ENCODE measurements at places on chromosomes 2 and 18. TPM values are rescaled to one million over a fixed set of nuclear protein-coding genes. Genes with fewer than 3 reads are reported as not detected.

DNA sequence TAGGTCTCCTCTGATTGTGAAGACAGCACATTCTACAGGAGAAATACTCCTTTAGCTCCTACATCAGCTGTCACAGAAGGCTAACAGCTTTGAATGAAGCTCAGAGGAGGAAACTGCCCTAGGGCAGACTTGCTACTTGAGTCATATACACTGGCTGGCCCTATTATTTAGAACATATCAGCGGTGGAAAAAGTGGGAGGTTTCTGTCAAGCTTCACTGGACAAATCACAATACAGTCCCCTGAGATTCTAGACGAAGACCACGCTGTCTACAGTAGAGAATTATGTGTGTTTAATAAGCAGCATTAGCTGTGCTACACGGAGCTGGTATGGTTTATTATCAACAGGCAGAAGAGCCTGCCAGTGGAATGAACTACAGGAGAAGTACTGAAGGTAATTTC is 230.9 kb upstream of the FSIP2 start:
- H3K4me1 ChIP-seq, result no peaks in the 10 kb centered on the region
- H3K27ac ChIP-seq, result no peak overlapping the region
- no peak for DNase-seq
- no peaks in the 10 kb centered on the region for H3K27me3 ChIP-seq

- H3K4me1 ChIP-seq, result peaks cover 8% of the 10 kb centered on the region
- DNase-seq, result no peak
- H3K27me3 ChIP-seq, result no peaks in the 10 kb centered on the region
Observed at GRCh38 chr2:43333656-43334144, 107.3 kb upstream of the ZFP36L2 start.

GRCh38 chr18:65671621-65672415 is 79.0 kb upstream of the CDH7 start:
- no peak overlapping the region for H3K27ac ChIP-seq
- no peaks in the 10 kb centered on the region for H3K4me1 ChIP-seq
- DNase-seq, result no peak
- H3K4me3 ChIP-seq, result no peak overlapping the region
- H3K36me3 ChIP-seq, result no peaks in the 10 kb centered on the region
- H3K27me3 ChIP-seq, result no peaks in the 10 kb centered on the region

GRCh38 chr18:9022397-9023155 is 79.9 kb upstream of the NDUFV2 start:
- no peak overlapping the region for H3K4me3 ChIP-seq
- H3K27me3 ChIP-seq, result peaks cover 10% of the 10 kb centered on the region
- H3K4me1 ChIP-seq, result peaks cover 10% of the 10 kb centered on the region
- H3K36me3 ChIP-seq, result no peaks in the 10 kb centered on the region
- H3K27ac ChIP-seq, result no peak overlapping the region

DNA sequence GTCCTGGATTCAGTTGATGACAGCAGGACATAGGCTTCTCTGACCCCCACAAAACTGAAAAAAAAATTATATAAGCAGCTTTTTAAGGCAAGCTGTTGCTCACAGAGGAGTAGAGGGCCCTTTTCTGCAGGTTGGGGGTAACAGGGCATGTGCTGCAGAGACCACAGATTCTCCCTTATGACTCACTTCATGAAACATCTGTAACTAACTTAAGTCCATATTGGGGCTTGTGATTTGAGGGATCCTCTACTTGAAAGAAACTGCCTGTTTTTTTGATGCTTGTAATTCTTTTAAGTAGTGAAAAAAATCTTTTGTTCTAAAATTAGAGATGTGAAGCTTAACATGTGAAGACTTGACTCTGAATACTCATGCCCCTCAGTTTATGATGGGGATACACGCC is 33.4 kb downstream of the XRCC5 start:
- no peaks in the 10 kb centered on the region for H3K27me3 ChIP-seq
- H3K36me3 ChIP-seq, result peaks cover 69% of the 10 kb centered on the region
- DNase-seq, result no peak
- peaks cover 32% of the 10 kb centered on the region for H3K4me1 ChIP-seq
- H3K27ac ChIP-seq, result peak overlapping the region; percentile 46

DNA sequence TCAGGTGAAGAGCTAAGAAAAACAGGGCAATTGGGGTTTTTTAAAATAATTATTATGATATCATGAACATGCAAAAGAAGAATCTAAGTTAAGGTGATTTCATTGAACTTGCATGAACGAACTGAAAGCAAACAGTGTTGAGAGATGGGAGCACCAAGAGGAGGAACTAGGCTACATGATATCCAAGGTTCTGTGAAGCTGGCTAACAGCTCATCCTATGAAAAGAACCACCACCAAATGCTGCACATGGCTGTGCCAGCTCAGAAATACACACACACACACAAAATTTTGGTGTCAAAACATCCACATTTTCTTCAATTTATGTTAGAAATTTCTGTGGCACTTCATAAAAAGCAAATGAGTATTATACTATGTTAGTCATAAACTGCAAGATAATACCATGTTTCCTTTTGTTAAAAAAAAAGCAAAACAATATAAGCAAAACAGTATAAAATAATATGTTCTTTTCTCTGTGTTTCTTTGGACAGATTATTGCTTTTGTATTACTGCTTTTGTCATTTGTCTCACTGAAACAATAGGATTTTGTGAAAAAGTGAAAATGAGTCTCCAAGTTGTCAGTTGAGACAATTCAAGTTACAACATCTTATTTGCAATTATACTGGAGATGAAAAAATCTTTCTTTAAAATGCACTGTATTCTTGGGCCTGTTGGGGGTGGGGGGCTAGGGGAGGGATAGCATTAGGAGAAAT is 12.6 kb upstream of the TTC32 start:
- H3K27ac ChIP-seq, result no peak overlapping the region
- no peaks in the 10 kb centered on the region for H3K4me1 ChIP-seq
- no peaks in the 10 kb centered on the region for H3K27me3 ChIP-seq
- no peak overlapping the region for H3K4me3 ChIP-seq

- H3K36me3 ChIP-seq, result no peaks in the 10 kb centered on the region
- H3K27ac ChIP-seq, result no peak overlapping the region
- DNase-seq, result no peak
- H3K4me3 ChIP-seq, result no peak overlapping the region
Observed at GRCh38 chr18:50080932-50081560, 113.9 kb downstream of the MYO5B start.

- no peak overlapping the region for H3K4me3 ChIP-seq
- H3K36me3 ChIP-seq, result peaks cover 15% of the 10 kb centered on the region
- H3K4me1 ChIP-seq, result peaks cover 10% of the 10 kb centered on the region
- peak overlapping the region; percentile 59 for H3K27ac ChIP-seq
Observed at GRCh38 chr2:64711252-64711800, 57.6 kb upstream of the SERTAD2 start.

DNA sequence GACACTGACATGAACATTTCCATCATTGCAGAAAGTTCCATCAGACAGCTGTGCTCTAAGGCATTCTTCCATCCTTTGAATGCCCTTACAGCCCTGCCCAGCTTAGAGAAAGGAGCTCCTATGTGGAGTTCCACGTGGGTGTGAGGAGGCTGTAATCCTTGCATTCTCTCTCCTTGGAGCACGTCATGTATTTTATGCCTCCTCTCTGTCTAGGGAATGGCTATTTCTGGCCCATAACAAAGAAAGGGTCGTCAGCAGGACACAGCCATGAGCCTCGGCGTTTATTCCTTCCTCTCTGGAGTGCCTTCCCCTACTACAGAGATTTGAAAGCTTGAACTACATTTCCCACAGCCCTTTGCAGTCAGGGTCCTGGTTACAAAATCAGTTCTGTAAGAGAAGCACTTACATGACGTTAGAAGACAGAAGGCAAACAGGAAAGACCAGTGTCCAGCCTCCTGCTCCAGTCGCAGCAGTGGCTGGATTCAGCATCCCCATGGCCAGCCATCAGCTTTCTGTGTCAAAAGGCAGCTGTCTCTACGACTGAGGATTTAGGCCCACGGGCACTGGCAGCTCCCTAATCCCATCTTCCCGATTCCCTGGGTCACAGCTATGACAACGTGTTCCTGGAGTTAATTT is 234.9 kb downstream of the TFCP2L1 start:
- no peak for DNase-seq
- H3K4me3 ChIP-seq, result no peak overlapping the region
- no peaks in the 10 kb centered on the region for H3K4me1 ChIP-seq
- H3K27me3 ChIP-seq, result no peaks in the 10 kb centered on the region

GRCh38 chr2:190459881-190460280 is 51.7 kb downstream of the MFSD6 start:
- peaks cover 9% of the 10 kb centered on the region for H3K4me1 ChIP-seq
- no peak overlapping the region for H3K27ac ChIP-seq
- H3K36me3 ChIP-seq, result peaks cover 39% of the 10 kb centered on the region
- no peak overlapping the region for H3K4me3 ChIP-seq
- H3K27me3 ChIP-seq, result no peaks in the 10 kb centered on the region
- DNase-seq, result no peak

DNA sequence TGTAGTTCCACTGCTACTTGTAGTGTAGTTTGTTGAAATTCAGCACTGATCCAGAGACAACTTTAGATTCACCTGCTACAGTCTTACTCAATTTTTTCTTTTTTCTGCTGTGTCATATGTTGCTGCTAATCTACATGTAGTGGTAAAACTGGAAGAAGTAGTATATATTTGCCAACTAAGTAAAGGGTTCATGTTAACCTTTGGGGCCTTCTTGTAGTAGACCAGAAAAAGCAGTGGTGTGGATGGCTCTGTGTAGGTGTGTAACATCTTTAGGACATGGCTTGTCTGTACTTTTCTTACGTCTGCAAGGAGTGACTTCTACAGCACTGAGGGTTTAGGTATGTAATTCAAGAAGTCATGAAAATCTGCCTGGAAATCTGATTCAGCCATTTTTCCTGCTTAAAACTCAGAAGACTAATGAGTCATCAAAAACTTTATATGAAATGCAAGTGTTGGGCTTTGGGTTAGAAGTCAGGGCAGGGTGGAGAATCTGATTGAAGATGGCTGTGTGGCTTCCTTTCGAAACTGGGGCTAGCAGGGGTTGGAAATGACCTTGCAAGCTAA is 8.4 kb downstream of the PTPRM start:
- H3K27me3 ChIP-seq, result peaks cover 13% of the 10 kb centered on the region
- no peak for DNase-seq
- H3K4me3 ChIP-seq, result no peak overlapping the region

GRCh38 chr18:6610466-6610865 is 119.0 kb upstream of the ARHGAP28 start:
- H3K27ac ChIP-seq, result no peak overlapping the region
- H3K27me3 ChIP-seq, result no peaks in the 10 kb centered on the region
- no peaks in the 10 kb centered on the region for H3K4me1 ChIP-seq
- H3K4me3 ChIP-seq, result no peak overlapping the region
- DNase-seq, result no peak

DNA sequence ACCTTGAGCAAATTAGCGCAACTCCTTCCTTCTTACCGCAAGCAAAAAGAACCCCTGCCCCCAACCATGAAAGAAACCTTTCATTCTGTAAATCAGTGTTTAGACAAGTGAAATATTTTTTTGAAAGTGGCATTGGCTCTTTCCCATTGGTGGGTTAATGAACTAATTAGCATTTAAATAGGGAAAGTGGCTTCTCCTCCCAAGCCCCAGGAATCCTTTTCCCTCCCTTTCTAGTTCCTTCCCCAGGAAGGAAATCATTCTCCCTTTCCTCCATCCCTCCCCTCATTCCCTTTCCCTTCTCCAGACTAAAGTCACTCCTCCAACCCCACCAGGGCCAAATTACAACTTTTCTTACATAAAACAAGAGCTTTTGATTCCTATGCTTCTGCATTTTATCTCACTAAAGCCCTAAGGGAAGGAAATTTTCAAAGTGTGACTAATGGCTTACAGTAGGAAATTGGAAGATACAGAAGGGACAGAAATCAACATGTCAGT is 22.9 kb upstream of the TYMS start:
- H3K27me3 ChIP-seq, result peaks cover 13% of the 10 kb centered on the region
- peaks cover under 1% of the 10 kb centered on the region for H3K4me1 ChIP-seq
- no peaks in the 10 kb centered on the region for H3K36me3 ChIP-seq
- no peak overlapping the region for H3K27ac ChIP-seq

DNA sequence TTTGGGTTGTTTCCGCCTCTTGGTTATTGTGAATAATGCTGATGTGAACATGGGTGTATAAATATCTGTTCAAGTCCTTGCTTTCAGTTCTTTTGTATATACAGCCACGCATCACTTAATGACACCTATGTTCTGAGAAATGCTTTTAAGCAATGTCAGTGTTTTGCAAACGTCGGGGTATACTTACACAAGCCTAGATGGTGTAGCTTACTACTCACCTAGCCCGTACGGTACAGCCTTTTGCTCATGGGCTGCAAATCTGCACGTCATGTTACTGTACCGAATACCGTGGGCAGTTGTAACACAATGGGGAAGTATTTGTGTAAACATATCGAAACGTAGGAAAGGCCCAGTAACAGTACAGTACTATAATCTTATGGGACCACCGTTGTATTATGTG is 12.4 kb downstream of the RALB start:
- no peak overlapping the region for H3K4me3 ChIP-seq
- DNase-seq, result no peak
- H3K36me3 ChIP-seq, result peaks cover 36% of the 10 kb centered on the region
- no peaks in the 10 kb centered on the region for H3K27me3 ChIP-seq
- H3K4me1 ChIP-seq, result peaks cover 31% of the 10 kb centered on the region

DNA sequence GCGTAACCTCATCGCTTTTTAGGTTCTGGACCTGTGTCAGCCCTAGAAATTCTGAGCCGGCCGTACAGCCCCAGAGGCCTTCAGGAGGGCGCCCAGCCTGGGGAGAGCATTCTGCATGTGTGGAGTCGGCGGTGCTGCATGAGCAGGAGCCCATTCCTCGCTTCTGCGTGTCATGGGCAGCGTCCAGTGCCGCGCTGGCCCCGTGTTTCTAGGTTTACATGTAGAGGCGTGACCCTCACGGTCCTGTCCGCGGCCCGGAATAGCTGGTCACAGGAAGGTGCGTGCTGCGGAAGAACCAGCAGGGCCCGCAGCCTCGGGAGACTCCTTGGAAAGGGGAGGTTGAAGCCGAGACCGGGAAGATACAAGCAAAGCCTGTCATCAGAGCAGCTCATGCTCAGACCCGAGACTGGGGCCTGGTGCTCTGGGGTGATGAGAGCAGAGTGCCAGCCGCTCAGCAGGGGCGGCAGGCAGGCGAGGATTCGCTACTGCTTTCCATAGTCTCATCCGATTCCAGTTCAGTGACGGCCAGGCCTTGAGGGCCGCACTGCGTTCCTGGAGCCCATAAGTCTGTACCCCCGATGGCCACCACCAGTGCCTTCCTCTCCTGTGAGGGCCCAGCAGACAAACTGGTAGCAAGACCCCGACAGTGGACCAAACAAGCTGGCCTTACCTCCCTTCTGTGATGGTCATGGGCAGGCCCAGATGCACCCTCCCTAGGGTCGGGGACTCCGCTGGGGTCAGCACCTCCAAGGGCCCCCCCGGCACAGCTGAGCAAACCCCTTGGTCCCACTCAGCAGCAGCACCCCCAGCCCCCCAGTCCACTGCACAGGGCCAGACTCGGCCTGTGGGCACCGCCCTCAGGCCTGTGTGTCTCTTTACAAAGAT is 15.6 kb upstream of the NFATC1 start:
- no peak for DNase-seq
- no peak overlapping the region for H3K4me3 ChIP-seq
- no peak overlapping the region for H3K27ac ChIP-seq

- peak overlapping the region; percentile 99 for H3K4me3 ChIP-seq
- peak overlapping the region; percentile 100 for H3K27ac ChIP-seq
Observed at GRCh38 chr2:44169155-44169898, 652 bp downstream of the PPM1B start.

ASPRV1 gene
- total RNA-seq, result 1.0 TPM

MEX3C gene
- 48.6 TPM for total RNA-seq

MYOM1 gene
- total RNA-seq, result 2.4 TPM

CNRIP1 gene
- total RNA-seq, result not detected

TWSG1 gene
- total RNA-seq, result 12.1 TPM

UGT1A3 gene
- total RNA-seq, result not detected

AAK1 gene
- 108 TPM for total RNA-seq

ANKRD30BL gene
- total RNA-seq, result not detected

MOB1A gene
- 215 TPM for total RNA-seq

POMC gene
- total RNA-seq, result 5.8 TPM
